ENCODE measurements at places on chromosomes 6 and 20.
A peak's percentile ranks its signal among the peaks of the same experiment; 100 is the strongest.

GRCh38 chr6:69780585-69781178 lies 16.1 kb downstream of the LMBRD1 start:
- peak; percentile 60 for DNase-seq

- DNase-seq = no peak
Observed at GRCh38 chr20:54429364-54429763, 46.0 kb upstream of the DOK5 start.

- no peak for DNase-seq
Observed at GRCh38 chr6:51788121-51788520, 299.3 kb downstream of the PKHD1 start.

- DNase-seq = no peak
Observed at GRCh38 chr6:33761922-33762629, 15.4 kb upstream of the IP6K3 start.

DNA sequence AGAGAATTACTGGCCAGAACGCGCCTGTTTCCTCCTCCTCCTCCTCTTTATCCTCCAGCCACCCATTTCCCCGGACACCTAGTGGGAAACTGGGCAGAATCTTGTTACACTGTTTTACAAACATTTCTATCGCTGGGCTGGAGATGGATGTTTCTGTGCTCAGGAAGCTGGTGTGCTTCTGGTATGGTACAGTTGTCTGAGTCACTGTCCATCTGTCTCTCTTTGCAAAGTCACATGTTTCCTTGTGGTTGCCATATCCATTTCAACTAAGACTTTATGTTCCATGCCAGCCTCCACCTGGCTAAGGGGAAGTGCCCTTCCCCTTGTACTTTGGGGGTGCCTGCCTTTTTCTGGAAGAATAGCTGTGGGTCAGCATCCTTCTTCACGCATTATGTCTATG lies 52.9 kb upstream of the SLC22A16 start:
- DNase-seq = no peak

GRCh38 chr6:52415917-52416628 lies 4.1 kb upstream of the EFHC1 start:
- DNase-seq = no peak

- no peak for DNase-seq
Observed at GRCh38 chr20:11454966-11455799, 462.5 kb upstream of the BTBD3 start.

GRCh38 chr6:165059032-165059431 lies 250.4 kb downstream of the C6orf118 start:
- no peak for DNase-seq

DNA sequence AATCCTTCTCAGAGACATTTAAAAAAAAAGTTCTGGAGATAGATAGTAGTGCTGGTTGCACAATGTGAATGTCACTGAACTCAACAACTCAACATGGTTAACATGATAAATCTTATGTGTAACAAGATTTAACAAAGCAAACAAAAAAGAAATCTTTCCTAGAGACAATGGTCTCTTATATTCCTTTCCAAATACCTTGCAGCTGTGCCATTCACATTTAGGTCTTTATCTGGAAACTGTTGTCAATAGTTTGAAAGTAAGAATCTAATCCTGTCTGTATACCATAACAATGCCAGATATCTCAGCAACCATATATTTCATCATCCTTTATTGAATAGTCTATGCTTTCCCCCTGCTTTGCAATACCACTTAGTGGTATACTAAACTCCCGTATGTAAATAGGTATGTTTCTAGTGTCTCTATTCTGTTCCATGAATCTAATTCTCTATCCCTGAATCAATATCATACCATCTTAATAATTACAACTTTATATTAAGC lies 2.1 kb downstream of the SERAC1 start:
- no peak for DNase-seq

GRCh38 chr6:14455876-14456648 lies 338.5 kb downstream of the CD83 start:
- no peak for DNase-seq

GRCh38 chr6:158027590-158028285 lies 46.1 kb downstream of the SYNJ2 start:
- no peak for DNase-seq

Measured in cerebellum (tissue), 4 donors.